Upper lobe of left lung (tissue), 6 donors: ENCODE measurements at places on chromosomes 3 and 15. TPM values are rescaled to one million over a fixed set of nuclear protein-coding genes. Genes with fewer than 3 reads are reported as not detected.

Gene DLEC1
- 34.8 TPM for total RNA-seq

Gene NR1I2
- 0.40 TPM for total RNA-seq

Gene CFAP100
- 0.09 TPM for total RNA-seq

Gene MYEF2
- 13.1 TPM for total RNA-seq

GRCh38 chr3:52998771-52999513, 46.9 kb downstream of the SFMBT1 start:
- no peaks in the 10 kb centered on the region for H3K4me1 ChIP-seq
- no peak overlapping the region for H3K27ac ChIP-seq
- H3K36me3 ChIP-seq: no peaks in the 10 kb centered on the region

- no peaks in the 10 kb centered on the region for H3K36me3 ChIP-seq
- no peaks in the 10 kb centered on the region for H3K27me3 ChIP-seq
- no peak overlapping the region for H3K27ac ChIP-seq
- DNase-seq: no peak
- H3K4me1 ChIP-seq: no peaks in the 10 kb centered on the region
These were observed 343.2 kb upstream of the NR2F2 start for GRCh38 chr15:95987299-95987698.

DNA sequence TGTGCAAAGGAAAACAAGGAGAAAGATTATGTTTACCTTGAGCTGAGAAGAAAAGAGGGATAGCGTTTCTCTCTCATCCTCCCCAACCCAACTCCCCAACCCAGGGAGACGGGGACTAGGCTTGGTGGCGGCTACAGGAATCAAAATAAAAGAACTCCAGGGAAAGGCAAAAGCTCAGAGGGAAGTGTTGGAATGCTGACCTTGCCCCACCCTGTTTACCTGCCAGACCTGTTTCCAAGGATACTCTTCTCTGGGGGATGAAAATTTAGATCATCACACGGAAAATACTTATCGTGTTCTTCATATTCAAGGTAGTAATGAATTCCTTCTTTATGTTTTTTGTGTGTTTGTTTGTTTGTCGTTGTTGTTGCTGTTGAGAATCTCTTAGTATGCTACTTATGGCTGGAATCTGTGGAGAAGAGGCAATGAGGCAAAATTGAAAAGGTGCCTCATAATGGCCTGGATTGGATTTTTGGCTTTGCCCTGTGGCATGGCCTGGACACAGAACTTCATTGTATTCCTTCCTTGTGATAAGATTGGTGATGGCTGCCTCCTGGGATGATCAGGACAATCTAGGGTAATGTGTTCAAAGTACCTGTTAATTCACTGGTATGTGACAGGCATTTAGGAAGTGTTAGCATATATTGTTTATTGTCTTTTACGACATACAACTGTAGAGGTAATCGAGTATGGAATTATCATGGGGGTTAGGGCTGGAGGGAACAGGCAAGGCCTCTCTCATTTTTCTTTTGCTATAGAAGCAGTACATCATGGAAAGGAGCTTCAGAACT, 11.1 kb upstream of the TPRG1 start:
- no peaks in the 10 kb centered on the region for H3K4me1 ChIP-seq
- no peak overlapping the region for H3K27ac ChIP-seq
- H3K27me3 ChIP-seq: no peaks in the 10 kb centered on the region
- H3K36me3 ChIP-seq: no peaks in the 10 kb centered on the region
- no peak for DNase-seq
- H3K4me3 ChIP-seq: no peak overlapping the region

DNA sequence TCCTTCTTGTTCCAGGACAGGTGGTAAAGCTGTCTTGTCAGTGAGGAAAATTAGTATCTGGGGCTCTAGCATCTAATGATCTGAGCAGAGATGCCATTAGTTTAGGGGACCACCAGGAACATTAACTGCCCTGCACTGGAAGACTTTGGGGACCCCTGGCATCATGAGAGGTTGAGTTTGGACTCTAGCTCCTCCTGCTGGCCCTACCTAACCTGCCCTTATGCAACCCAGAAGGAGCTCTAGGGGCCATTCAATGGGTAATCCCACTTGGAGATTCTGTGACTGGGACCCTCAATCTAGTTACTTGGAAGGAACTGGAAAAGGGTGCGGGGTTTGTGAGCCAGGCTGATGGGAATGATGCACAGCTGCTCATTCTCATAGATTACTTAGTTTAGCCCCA, 451.0 kb downstream of the EPHB1 start:
- no peak overlapping the region for H3K4me3 ChIP-seq
- no peaks in the 10 kb centered on the region for H3K4me1 ChIP-seq
- no peak for DNase-seq

DNA sequence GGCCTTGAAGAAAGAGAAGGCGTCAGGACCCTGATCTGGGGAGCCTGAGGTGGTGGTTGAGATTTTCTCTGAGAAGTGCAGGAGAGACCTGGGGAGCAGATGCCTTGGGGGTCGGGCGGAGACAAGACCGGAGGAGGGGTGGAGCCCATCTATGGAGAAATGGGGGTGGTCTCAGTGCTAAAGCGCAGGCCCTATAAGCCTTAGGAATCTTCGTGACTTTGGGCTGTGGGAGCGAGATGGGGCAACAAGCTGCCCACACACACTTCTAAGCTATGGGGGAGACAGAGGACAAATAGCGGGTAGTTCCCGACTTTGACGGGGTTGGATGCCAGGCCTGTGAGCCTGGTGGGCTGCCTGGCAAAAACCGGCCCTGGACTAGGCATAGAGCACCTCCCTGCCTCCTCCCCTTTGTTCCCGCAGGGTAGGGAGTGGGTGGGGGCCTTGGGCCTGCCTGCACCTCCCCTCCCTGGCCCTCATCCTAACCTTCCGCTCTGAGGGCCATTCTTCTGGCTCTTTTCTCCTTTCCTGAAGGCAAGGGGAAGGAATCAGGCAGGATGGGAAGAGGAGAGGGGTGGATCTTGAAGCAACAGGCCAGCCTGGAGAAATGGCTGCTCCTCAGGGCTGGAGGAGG, 880 bp downstream of the NISCH start:
- DNase-seq: no peak
- peak overlapping the region; percentile 95 for H3K27ac ChIP-seq
- H3K27me3 ChIP-seq: no peaks in the 10 kb centered on the region
- peaks cover 18% of the 10 kb centered on the region for H3K36me3 ChIP-seq
- H3K4me1 ChIP-seq: peaks cover 41% of the 10 kb centered on the region
- peak overlapping the region; percentile 95 for H3K4me3 ChIP-seq

DNA sequence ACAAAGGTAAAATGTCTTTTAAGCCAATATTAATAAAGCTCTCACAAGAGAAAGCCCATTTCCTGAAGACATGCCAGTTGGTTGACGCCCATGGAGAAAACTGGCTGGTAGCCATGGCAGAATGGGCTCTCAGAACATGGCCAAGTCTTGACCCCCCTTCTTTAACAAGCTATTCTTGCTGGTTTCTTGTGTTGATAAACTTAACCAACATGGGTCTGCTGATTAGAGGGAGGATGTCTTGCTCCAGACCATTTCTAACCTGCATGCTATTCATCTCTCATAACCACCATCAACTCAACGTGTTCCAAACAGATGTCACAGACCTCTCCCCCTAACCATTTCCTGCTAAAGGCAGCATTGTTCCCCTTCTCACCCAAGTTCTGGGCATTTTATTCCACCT, 25.7 kb downstream of the NTRK3 start:
- H3K36me3 ChIP-seq: no peaks in the 10 kb centered on the region
- H3K4me3 ChIP-seq: no peak overlapping the region
- no peak for DNase-seq
- H3K27ac ChIP-seq: no peak overlapping the region

DNA sequence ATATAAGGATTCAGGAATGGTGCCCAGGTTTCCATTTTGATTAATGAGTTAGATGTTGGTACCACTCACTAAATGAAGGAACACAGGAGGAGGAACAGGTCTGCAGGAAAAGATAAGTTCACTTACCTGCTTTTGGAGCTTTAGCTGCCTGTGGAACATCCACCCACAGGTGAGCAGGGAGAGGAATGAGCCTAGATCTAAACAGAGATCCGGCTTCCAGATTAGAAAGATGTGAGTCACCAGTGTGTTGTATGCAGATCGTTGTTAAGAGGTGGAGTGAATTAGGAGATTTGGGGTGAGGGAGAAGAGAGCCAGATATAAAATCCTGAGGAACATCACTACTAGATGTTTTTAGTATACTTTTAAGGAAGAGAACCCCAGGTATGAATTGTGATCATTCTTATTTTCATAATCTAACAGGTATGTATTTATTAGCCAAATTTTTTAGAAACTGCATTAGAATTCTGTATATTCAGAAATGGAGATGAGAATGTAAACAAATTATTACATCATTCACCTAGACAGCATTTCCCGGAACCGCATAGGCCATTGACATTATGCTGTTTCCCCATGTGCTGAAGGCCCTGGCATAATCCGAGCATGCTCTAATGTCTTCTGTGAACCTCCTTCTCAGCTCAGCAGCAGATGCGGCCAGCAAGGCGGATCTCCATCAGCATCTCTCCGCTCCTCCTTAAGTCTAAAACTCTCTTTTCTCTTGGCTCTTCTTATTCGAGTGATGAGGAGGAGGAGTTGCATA, 118.2 kb downstream of the KLHL25 start:
- H3K4me1 ChIP-seq: peaks cover 20% of the 10 kb centered on the region
- peaks cover 87% of the 10 kb centered on the region for H3K36me3 ChIP-seq
- no peaks in the 10 kb centered on the region for H3K27me3 ChIP-seq
- H3K4me3 ChIP-seq: no peak overlapping the region
- no peak for DNase-seq

DNA sequence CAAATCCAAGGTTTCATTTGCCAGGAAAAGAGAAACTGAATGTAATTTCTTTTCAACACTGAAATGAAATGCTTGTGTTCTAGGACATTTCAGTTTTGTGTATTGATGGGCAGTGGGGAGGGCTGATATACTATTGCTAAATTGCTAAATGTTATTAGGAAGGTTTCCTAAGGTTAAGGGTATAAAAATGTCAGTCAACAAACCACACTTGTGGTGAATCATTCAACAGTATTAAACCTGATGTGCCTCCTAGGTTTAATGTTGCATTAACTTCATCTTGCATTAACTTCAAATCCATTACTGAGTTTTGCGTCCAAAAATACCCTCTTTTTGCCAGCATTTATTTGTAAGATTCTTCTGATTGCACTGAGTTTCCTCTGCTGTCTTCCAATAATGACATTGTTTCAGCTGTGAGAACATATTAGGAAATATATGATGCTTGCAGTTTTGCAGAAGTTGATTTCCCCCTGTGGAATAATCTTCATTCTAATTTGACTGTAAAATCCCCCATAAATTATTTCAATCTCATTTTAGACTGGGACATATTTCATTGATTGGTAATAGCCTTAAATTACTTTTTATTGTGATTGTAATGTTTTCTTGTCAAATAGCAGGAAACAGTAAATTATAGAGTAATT, 758.3 kb downstream of the GBE1 start:
- H3K27me3 ChIP-seq: no peaks in the 10 kb centered on the region
- H3K27ac ChIP-seq: no peak overlapping the region
- no peaks in the 10 kb centered on the region for H3K4me1 ChIP-seq
- no peaks in the 10 kb centered on the region for H3K36me3 ChIP-seq

GRCh38 chr3:17115186-17115585, 230.4 kb downstream of the PLCL2 start:
- H3K4me3 ChIP-seq: no peak overlapping the region
- no peak for DNase-seq
- no peak overlapping the region for H3K27ac ChIP-seq
- no peaks in the 10 kb centered on the region for H3K27me3 ChIP-seq
- H3K36me3 ChIP-seq: no peaks in the 10 kb centered on the region

GRCh38 chr3:178352326-178353005, 183.8 kb upstream of the KCNMB2 start:
- DNase-seq: no peak
- no peaks in the 10 kb centered on the region for H3K36me3 ChIP-seq
- H3K4me1 ChIP-seq: no peaks in the 10 kb centered on the region
- no peaks in the 10 kb centered on the region for H3K27me3 ChIP-seq
- no peak overlapping the region for H3K4me3 ChIP-seq
- H3K27ac ChIP-seq: no peak overlapping the region

- H3K36me3 ChIP-seq: no peaks in the 10 kb centered on the region
- H3K27me3 ChIP-seq: no peaks in the 10 kb centered on the region
- DNase-seq: no peak
These were observed 229.7 kb downstream of the NAALADL2 start for GRCh38 chr3:175088766-175089380.

- H3K27ac ChIP-seq: no peak overlapping the region
- no peaks in the 10 kb centered on the region for H3K27me3 ChIP-seq
- no peaks in the 10 kb centered on the region for H3K36me3 ChIP-seq
- no peak for DNase-seq
- no peak overlapping the region for H3K4me3 ChIP-seq
These were observed 87.8 kb downstream of the NECTIN3 start for GRCh38 chr3:111159391-111159790.

GRCh38 chr15:85709250-85709649, 85.5 kb downstream of the KLHL25 start:
- peaks cover 40% of the 10 kb centered on the region for H3K36me3 ChIP-seq
- H3K27me3 ChIP-seq: no peaks in the 10 kb centered on the region
- peaks cover 51% of the 10 kb centered on the region for H3K4me1 ChIP-seq
- no peak for DNase-seq

GRCh38 chr3:175948041-175948440, 1088.9 kb downstream of the NAALADL2 start:
- no peak overlapping the region for H3K4me3 ChIP-seq
- H3K27me3 ChIP-seq: no peaks in the 10 kb centered on the region
- DNase-seq: no peak
- H3K4me1 ChIP-seq: no peaks in the 10 kb centered on the region

DNA sequence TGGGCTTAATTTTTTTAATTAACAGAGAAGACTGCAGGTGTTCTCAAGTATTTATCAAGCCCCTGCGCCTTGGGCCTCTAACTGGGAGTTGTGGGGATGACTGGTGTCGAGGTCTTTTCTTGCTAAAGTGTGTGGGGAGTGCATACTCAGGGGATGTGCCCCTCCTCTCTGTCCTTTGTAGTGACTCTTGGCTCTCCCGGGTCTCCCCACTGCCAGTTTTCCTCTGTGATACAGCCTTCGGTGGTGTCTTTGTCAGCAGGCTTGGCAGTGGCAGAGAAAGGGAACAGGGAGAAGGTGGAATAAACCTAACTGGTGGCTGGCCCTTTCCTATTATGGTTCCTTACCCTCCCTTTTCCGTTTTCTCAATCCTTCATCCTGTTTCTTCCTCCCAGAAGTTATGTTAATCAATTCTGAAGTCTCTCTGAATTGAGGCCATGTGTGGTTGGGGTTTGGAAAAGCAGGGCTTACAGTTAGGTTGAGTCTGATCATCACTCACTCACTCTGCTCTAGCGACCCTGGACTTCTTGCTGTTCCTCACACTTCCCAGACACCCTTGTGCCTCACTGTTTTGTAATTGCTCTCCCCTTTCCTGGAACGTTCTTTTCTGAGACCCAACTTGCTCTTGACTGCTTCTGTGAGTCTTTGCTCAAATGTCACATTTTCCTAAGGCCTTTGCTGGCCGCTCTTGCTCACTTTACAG, 158.1 kb downstream of the PTPRG start:
- no peak overlapping the region for H3K4me3 ChIP-seq
- no peak for DNase-seq
- H3K4me1 ChIP-seq: no peaks in the 10 kb centered on the region
- no peaks in the 10 kb centered on the region for H3K36me3 ChIP-seq

- no peaks in the 10 kb centered on the region for H3K36me3 ChIP-seq
- H3K27me3 ChIP-seq: no peaks in the 10 kb centered on the region
- DNase-seq: no peak
- peak overlapping the region; percentile 58 for H3K27ac ChIP-seq
- peaks cover 7% of the 10 kb centered on the region for H3K4me1 ChIP-seq
These were observed 49.1 kb upstream of the TPRG1 start for GRCh38 chr3:189122526-189123205.
